Thoracic aorta (tissue), 2 donors: ENCODE measurements at places on chromosomes 4 and X. TPM values are rescaled to one million over a fixed set of nuclear protein-coding genes. Genes with fewer than 3 reads are reported as not detected.

DNA sequence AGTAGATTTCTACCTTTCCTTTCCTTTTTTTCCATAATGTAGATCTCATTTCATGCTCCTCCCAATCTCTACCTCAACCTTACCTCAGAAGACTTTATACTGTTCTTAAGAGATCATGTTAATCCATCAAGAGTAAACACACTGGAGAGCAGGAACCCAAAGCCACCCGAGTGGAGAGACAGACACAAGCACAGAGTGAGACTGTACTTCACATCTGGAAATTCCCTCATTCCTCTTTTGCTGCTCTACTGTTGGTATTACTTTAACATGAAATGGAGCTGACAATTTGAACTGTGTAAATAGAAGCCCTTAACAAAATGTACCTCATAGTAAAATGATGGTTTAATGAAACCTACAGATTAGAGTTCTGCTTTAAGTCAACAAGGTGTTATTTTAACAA lies 105.7 kb upstream of the RASGEF1B start:
- DNase-seq = no peak
- H3K27ac ChIP-seq = no peak overlapping the region
- H3K4me3 ChIP-seq = no peak overlapping the region
- no peaks in the 10 kb centered on the region for H3K4me1 ChIP-seq
- no peaks in the 10 kb centered on the region for H3K36me3 ChIP-seq
- no peaks in the 10 kb centered on the region for H3K27me3 ChIP-seq

- no peak for DNase-seq
- no peak overlapping the region for H3K27ac ChIP-seq
- peaks cover 5% of the 10 kb centered on the region for H3K4me1 ChIP-seq
- no peaks in the 10 kb centered on the region for H3K36me3 ChIP-seq
- H3K4me3 ChIP-seq = no peak overlapping the region
These were observed 69.4 kb upstream of the WDR17 start for GRCh38 chr4:175996206-175996605.

DNA sequence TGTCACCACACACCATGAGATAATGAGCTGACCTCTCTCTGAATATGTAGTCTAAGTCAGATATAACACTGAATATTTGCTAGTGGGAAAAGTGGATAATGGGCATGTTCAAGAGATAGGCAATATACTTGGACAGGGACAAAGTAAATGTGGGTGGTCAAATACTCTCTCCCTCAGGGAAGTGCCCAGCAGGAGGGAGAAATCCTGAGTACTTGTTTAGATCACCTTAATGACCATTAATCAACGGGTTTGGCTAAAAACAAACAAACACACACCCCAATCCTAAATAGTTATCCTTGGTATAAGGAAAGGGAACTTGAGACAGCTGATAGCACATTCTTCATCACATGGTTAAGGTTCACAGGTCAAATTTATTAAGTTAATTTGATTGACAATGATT lies 933.5 kb downstream of the C4orf33 start:
- H3K27me3 ChIP-seq = no peaks in the 10 kb centered on the region
- H3K36me3 ChIP-seq = no peaks in the 10 kb centered on the region
- no peaks in the 10 kb centered on the region for H3K4me1 ChIP-seq
- DNase-seq = no peak
- H3K27ac ChIP-seq = no peak overlapping the region

GRCh38 chr4:19224820-19225219 lies 1026.9 kb upstream of the SLIT2 start:
- H3K36me3 ChIP-seq = no peaks in the 10 kb centered on the region
- DNase-seq = no peak
- H3K4me3 ChIP-seq = no peak overlapping the region
- no peaks in the 10 kb centered on the region for H3K27me3 ChIP-seq

DNA sequence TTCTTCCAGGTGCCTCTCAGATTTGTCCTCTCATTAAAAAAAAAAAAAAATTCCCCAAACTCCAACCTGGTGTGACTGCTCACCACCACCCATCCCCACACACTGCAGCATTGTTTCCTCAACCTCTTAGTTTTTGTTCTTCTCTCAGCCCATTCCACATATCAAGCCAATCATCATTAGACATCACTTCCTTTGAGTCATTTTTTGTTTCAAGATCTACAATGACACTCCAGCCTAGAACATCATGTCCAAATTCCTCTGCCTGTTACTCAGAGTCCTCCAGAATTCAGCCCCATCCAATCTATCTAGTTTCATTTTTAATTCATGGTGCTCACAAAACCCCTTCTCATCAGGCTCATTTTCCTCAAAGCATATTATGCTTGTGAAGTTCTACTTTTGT lies 262.5 kb upstream of the TEX13A start:
- no peak for DNase-seq
- no peaks in the 10 kb centered on the region for H3K27me3 ChIP-seq
- H3K27ac ChIP-seq = no peak overlapping the region
- H3K36me3 ChIP-seq = no peaks in the 10 kb centered on the region
- no peak overlapping the region for H3K4me3 ChIP-seq

GRCh38 chr4:155367608-155368007 lies 9.2 kb downstream of the MAP9 start:
- H3K4me1 ChIP-seq = no peaks in the 10 kb centered on the region
- no peaks in the 10 kb centered on the region for H3K27me3 ChIP-seq
- H3K36me3 ChIP-seq = no peaks in the 10 kb centered on the region
- DNase-seq = no peak

HMX1 gene
- total RNA-seq = not detected

HSFX3 gene
- not detected for total RNA-seq
